ENCODE measurements at places on chromosomes 6 and 20. TPM values are rescaled to one million over a fixed set of nuclear protein-coding genes. Genes with fewer than 3 reads are reported as not detected.

Gene EPHA7
- total RNA-seq: not detected

DNA sequence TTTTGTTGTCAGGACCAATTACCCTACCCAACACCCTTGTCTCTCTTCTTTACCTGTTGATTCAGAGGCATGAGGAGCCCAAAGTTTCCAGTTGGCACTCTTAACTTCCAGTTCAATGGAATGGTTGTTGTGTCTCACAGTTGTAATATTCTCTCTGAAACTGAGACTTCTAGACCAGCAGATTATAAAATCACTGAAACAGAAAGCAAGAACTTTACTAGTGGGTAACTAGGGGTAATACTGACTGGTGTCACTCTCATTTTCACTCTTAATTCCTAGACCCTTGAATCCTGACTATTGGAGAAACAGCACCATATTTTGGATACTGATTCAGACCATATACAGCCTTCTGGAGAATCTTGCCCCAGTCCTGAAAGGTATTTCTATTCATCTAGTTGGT, 140.2 kb upstream of the MMS22L start:
- H3K4me3 ChIP-seq: no peak overlapping the region
- no peaks in the 10 kb centered on the region for H3K36me3 ChIP-seq
- DNase-seq: no peak
- no peaks in the 10 kb centered on the region for H3K27me3 ChIP-seq

DNA sequence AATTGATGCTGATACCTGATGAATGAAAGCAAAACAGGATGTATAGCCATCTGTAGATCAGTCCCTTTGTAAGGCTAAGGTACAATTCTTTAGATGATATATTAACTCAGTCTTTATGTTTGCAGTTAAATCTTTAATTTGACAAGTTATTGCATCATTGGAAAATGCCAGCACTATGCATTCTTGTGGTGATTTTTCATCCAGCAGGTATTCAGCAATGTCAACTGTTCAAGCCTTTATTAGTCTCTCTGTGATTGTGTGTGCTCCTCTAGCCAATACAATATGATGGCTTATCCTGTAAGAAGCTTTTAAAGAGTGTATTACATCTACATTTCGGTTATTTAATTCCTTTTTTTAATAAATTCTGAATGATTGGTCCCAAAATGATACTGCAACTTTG, 34.3 kb downstream of the HLA-DMB start:
- DNase-seq: no peak
- H3K4me3 ChIP-seq: no peak overlapping the region
- H3K4me1 ChIP-seq: no peaks in the 10 kb centered on the region
- no peaks in the 10 kb centered on the region for H3K36me3 ChIP-seq
- H3K27me3 ChIP-seq: no peaks in the 10 kb centered on the region
- H3K27ac ChIP-seq: no peak overlapping the region

DNA sequence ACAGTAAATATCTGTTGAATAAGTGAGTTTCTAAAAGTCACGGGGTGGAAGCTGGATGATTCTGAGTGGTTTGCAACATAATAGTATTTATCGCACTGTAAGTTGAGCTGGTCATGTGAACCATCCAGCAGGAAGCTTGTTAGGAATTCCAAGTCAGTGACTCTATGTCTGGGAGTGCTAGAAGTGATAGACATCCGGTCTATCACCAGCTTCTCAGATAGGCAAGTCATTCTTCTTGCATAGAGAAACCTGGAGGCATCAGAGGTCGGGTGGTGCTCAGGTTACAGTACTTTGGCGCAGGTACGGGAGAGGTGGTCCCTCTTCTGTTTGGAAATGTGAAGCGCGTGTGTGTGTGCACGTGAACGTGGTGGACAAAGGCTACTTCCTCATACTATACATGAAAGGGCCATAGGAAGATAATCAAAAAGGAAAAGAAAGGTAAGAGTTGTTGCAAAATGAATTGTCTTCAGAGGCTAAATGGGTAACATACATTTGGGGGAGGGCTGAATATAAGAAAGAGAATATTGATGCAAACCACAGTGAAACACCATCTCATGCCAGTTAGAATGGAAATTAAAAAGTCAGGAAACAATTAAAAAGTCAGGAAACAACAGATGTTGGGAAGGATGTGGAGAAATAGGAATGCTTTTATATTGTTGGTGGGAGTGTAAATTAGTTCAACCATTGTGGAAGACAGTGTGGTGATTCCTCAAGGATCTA, 299.3 kb upstream of the ZFP64 start:
- no peaks in the 10 kb centered on the region for H3K36me3 ChIP-seq
- no peaks in the 10 kb centered on the region for H3K27me3 ChIP-seq
- no peak overlapping the region for H3K27ac ChIP-seq
- no peak overlapping the region for H3K4me3 ChIP-seq

DNA sequence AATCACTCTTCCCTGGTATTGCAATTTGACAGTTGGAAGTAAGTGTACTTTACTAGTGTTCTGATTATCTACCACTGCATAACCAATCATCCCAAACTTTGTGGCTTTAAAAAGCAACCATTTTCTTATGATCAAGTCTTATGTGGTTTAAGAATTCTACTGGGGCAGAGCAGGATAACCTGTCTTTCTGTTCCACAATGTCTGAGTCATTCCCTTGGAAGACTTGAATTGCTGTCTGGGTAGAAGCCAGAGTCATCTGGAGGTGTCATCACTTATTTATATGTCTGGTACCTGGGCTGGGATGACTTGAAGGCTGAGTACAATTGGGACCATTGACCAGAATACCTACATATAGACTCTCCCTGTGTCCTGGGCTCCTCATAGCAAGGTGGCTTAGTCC, 644.3 kb downstream of the HDGFL1 start:
- H3K27ac ChIP-seq: no peak overlapping the region
- H3K4me1 ChIP-seq: no peaks in the 10 kb centered on the region
- H3K36me3 ChIP-seq: no peaks in the 10 kb centered on the region
- DNase-seq: no peak

- DNase-seq: no peak
- H3K4me1 ChIP-seq: no peaks in the 10 kb centered on the region
- H3K27me3 ChIP-seq: peaks cover 16% of the 10 kb centered on the region
- H3K36me3 ChIP-seq: no peaks in the 10 kb centered on the region
- peak overlapping the region; percentile 63 for H3K4me3 ChIP-seq
- H3K27ac ChIP-seq: no peak overlapping the region
Observed at GRCh38 chr6:77466451-77467437, 3.5 kb upstream of the HTR1B start.

DNA sequence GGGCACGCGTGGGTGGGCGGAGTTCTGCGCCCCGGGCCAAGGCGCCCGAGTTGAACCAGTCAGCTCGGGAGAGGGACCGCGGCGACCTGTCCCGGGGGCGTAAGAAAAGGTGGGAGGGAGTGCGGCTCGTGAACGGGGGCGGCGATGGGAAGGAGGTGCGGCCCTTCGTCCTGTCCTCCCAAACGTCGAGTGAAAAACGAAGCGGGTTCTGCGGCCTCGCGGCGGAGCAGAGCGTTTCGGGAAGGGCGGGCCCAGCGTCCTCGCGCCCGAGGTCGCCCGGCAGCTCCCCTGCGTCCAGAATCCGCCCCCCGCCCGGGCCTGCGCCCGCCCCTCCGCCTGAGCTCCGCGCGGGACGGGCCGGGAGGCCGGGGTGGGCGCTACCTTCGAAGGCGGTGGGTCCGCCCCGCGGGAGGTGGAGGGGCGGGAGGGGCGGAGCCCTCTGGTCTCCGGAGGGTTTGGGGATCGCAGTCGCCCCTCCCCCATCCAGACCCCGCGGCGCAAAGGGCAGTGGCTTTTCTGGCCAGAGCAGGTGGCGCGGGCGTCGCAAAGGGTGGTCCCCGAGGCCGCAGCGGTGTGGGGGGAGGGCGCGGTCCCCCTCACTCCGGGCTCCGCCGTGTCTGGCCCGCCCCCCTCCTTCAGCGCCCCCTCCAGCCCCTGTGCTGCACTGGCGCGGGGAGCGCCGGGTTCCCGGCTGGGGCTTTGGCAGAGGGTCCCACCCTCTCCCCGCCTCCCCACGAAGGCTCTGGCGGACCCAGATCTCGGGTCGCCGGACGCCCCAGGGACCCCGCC, 838 bp downstream of the STMN3 start:
- peaks cover 4% of the 10 kb centered on the region for H3K27me3 ChIP-seq
- H3K36me3 ChIP-seq: no peaks in the 10 kb centered on the region
- H3K4me3 ChIP-seq: no peak overlapping the region
- H3K4me1 ChIP-seq: no peaks in the 10 kb centered on the region

Gene FGD2
- total RNA-seq: 63.6 TPM

DNA sequence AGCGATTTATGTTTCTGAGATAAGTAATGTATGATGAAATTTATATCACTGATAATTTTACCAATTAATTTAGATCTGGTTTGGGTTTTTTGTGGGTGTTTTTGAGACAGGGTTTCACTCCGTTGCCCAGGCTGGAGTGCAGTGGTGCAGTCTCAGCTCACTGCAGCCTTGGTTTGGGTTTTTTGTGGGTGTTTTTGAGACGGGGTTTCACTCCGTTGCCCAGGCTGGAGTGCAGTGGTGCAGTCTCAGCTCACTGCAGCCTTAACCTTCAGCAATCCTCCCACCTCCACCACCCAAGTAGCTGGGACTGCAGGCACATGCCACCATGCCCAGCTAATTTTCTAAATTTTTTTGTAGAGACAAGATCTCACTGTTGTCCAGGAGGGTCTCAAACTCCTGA, 13.0 kb downstream of the MRS2 start:
- no peak overlapping the region for H3K27ac ChIP-seq
- no peak for DNase-seq
- no peaks in the 10 kb centered on the region for H3K4me1 ChIP-seq
- peaks cover 8% of the 10 kb centered on the region for H3K36me3 ChIP-seq
- H3K27me3 ChIP-seq: no peaks in the 10 kb centered on the region

- H3K4me1 ChIP-seq: peaks cover 9% of the 10 kb centered on the region
- H3K27ac ChIP-seq: no peak overlapping the region
- DNase-seq: no peak
Observed at GRCh38 chr6:158314737-158315136, 2.5 kb downstream of the TULP4 start.

DNA sequence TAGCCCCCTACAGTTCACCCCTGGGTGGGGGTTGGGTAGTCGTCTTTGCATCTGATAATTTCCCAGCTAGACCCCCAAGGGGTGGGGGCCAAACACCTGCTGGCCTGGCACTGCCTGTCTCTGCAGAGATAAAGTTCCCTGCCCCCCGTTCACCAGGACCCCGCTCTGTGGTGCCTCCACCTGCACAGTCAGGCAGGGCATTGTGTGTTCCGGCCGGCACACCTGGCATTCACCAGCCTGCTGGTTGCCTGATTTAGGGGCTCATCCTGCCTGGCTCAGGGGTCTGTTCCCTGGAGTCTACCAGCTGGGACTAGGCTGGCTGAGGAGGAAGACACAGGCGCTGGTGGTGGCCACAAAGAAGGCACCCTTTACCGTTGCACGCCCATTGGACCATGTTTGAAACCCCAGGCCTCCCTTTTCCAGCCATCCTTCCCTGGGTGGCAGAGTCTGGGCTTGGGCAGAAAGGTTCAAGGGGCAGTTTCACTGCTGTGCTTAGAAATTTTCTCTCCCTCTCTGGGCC, 30.8 kb upstream of the SCRT2 start:
- no peak overlapping the region for H3K27ac ChIP-seq
- H3K4me3 ChIP-seq: no peak overlapping the region
- no peaks in the 10 kb centered on the region for H3K36me3 ChIP-seq
- H3K27me3 ChIP-seq: no peaks in the 10 kb centered on the region

DNA sequence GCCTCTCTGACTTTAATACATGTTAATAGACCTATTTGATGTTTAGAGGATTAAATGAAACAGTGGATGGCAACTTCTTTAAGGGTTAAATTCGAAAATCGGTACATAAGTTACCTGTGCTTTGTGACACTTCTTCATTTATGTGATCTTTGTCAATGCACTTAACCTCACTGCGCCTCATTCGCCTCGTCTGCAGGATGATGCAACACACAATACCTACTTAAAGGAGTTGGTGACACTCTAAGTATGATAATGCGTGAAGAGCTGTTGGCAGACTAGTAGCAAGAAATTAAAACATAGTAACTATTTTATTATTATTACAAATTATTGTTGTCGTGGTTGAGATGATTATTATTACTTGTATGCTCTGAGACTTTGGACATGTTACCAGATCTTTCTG, 92.8 kb downstream of the TSHZ2 start:
- H3K27ac ChIP-seq: no peak overlapping the region
- no peaks in the 10 kb centered on the region for H3K27me3 ChIP-seq
- no peaks in the 10 kb centered on the region for H3K4me1 ChIP-seq
- no peaks in the 10 kb centered on the region for H3K36me3 ChIP-seq
- no peak overlapping the region for H3K4me3 ChIP-seq

Gene MAS1
- not detected for total RNA-seq

GRCh38 chr6:30721198-30722024, 1.3 kb downstream of the TUBB start:
- H3K4me3 ChIP-seq: peak overlapping the region; percentile 90
- H3K4me1 ChIP-seq: peaks cover 13% of the 10 kb centered on the region
- H3K27me3 ChIP-seq: no peaks in the 10 kb centered on the region
- peaks cover 21% of the 10 kb centered on the region for H3K36me3 ChIP-seq
- DNase-seq: no peak

Gene CDH26
- total RNA-seq: not detected

Data from GM12878 (cell line).